ENCODE measurements at places on chromosomes 5 and 9. TPM values are rescaled to one million over a fixed set of nuclear protein-coding genes. Genes with fewer than 3 reads are reported as not detected.

PKD2L2 gene
- not detected for total RNA-seq

DNA sequence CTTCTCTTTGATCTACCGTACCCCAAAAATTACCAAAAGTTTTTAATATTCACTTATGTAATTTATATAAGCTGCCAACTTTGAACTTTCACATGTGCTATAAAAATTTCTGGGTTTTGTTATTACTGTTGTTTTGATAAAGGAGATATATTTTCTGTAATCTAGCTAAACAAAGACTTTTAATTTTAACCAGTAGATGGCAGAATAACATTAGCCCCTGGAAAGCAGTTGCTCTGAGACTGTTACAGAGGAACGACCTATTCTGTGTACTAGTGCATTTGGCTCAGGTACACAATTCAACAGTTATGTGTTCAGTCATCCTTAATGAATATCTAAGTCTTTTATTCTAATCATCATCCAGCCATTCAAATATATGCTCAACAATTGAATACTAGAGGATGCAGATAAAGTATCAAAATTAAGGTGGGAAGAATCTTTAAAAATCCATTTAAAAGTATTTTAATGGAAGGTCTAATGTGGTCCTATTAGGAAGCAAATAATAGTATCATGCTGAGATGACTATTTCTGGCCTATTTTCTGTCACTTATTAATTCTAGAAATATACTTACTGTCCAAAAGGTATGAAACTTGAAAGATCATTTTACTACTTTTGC, 8.6 kb downstream of the KLHL9 start:
- DNase-seq = no peak

- no peak for DNase-seq
Observed at GRCh38 chr5:16539169-16539666, 73.6 kb upstream of the ZNF622 start.

DNA sequence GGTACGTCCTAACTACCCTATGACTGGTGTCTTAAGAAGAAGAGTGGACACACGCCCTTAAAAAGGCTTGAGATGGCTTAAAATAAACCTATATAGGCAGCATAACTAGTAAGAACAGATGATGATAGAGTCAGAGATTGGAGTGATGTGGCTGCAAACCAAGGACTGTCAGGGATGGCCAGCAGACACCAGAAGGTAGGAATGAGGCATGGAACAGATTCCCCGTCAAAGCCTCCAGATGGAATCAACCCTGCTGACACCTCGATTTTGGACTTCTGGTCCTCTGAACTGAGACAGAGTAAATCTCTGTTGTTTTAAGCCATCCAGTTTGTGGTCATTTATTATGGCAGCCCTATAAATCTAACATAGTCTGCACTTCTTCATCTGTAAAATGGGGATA, 7.4 kb downstream of the TMOD1 start:
- no peak for DNase-seq

- DNase-seq = no peak
Observed at GRCh38 chr9:94852373-94852772, 125.9 kb downstream of the AOPEP start.

DNA sequence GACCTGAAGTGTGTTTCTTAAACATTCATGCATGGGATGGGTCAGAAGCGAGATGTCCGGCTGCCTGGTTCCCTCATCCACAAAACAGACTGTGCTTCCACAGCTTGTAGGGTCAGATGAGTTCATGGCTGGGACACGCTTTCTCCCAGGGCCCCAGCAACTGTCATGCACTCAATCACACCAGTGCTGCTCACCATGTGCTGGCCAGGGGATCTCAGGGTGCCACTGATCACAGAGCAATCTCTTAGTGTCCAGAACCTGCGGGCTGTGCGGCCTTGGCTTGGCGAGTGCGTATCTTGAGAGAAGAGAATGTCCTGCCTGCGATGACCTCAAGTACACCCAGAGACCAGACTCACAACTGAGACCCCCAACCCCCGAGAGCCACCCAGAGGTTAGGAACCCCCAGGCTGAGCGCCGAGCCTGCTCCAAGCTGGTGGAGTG, 26.0 kb upstream of the FCN2 start:
- DNase-seq = peak; percentile 25

- DNase-seq = no peak
Observed at GRCh38 chr5:109399092-109399759, 10.5 kb downstream of the PJA2 start.

DNA sequence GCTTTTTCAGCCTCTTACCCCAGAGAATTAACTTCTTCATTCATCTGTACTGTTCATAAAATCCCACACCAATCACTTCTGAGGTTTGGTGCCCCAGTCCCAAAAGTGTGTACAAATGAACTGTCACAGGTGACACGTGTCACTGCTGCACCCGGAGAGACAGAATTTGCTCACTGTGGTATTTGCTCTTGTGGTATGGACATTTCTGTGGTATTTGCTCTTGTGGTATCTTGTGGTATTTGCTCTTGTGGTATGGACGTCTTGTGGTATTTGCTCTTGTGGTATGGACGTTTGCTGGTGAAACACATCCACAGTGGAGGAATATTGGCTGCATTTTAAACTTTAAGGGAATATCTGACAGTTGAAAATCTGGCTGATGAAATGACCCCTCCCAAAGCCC, 214.9 kb upstream of the DAP start:
- no peak for DNase-seq

- no peak for DNase-seq
Observed at GRCh38 chr5:139895647-139896046, 100.0 kb downstream of the PSD2 start.

- no peak for DNase-seq
Observed at GRCh38 chr5:39225405-39226099, 6.2 kb upstream of the FYB1 start.

DNA sequence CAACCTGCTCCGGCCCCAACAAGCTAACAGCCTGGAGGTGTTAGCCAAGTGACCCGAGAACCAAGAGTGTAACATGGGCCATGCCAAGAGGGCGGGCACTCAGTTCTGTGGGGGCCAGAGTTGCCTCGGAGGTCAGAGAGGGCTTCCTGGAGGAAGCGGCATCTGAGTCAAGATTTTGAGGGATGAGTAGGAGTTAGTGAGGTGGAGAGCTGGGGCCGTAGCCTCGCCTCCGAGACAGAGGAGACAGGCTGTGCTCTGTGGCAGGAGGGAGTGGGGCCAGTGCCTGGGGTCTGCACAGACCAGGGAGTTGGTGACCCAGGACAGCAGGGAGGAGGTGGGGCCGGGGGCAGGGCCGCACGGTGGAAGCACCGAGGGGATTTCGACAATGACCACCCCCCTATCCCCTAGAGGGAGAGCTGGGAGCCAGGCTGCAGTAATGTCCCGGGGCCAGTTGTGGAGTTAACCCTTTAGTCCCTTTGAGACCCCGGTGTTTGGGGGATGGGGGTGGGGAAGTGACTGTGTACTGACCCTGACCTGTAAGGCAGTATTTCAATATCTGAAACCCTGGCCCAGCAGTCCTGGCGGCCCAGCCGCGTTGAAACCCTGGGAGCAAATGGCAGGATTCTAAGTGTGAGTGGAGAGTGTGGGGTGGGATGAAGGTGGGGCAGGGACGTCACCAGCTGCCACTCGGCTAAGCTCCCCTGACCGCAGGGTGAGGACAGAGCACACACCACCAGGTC, 148.7 kb upstream of the COL5A1 start:
- DNase-seq = no peak

DNA sequence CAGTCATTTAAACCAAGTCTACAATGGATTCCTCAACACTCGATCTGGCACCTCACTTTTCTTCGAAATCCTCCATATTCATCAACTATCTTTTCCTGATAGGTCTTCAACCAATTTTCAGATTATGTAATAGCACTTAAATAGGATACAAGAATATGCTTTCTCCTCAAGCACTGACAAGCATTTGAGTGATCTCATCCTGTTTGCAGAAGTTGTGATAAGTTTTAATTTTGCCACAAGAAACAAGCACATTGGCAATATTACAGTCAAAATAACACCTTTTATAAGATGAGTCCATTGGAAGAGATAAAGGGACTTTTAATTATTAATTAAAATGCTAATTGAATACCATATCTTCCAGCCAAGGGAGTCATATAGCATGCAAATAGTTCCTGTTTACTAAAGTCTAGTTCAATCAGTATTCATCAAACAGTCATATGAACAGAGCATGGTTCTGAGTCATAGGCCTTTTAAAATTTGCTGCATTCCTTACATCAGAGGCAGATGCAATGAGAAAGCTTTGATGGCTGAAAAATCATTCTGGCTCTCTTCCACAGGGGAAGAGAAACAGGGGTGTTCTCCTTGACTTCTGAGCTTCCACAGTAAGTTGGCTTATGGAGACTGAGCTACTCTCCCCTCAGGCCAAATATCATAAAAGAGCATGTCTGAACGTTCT, 32.7 kb upstream of the ZCCHC9 start:
- DNase-seq = no peak

- DNase-seq = peak; percentile 47
Observed at GRCh38 chr5:139650689-139651042, 2.5 kb downstream of the CXXC5 start.

DNA sequence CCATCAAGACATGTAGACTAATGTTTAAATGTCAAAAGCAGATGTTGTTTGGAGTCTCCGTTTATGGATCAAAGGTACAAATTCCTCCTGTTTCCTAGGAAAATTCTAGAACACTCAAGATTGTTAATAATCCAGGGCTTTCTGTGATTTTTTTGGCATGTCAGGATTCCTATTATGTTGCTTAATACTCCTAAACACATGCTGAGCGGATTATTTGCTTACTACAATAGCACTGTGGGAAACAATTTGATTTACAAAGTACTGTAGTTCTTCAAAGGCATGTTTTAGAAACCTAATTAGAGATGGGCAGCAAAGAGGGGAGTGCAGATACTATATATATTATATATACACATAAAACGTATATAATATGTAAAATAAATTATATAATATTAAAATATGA, 19.0 kb upstream of the SCAMP1 start:
- DNase-seq = no peak

SLC4A9 gene
- total RNA-seq = 0.32 TPM

- no peak for DNase-seq
Observed at GRCh38 chr5:74232276-74232675, 408.3 kb downstream of the ENC1 start.

DNA sequence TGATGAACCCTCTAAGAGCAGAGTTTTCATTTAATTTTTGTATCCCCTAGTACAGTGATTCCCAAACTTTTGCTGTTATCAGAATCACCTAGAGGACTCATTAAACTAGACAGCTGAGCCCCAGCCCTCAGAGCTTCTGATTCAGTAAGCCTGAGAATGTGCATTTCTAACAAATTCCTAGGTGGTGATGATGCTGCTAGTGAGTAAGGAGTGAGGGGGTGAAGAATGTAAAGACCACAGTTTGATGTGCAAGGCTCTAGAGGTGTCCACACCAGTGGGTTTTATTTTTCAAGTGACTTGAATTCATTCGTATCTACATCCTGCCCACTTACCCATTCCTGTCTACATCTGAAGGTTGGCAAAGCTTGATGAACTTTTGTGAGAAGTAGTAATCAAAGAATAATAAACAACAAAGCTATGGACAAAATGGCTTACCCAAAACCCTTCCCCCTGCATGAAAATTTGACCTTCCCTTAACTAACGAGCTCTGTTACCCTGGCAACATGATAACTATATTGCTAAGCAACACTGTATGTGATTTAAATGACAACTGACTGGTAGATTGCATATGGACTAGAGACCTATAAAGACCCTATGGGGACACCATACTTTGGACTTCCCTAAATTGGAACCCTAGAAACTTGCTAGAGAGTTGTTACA, 35.2 kb downstream of the DTWD2 start:
- DNase-seq = no peak

DNA sequence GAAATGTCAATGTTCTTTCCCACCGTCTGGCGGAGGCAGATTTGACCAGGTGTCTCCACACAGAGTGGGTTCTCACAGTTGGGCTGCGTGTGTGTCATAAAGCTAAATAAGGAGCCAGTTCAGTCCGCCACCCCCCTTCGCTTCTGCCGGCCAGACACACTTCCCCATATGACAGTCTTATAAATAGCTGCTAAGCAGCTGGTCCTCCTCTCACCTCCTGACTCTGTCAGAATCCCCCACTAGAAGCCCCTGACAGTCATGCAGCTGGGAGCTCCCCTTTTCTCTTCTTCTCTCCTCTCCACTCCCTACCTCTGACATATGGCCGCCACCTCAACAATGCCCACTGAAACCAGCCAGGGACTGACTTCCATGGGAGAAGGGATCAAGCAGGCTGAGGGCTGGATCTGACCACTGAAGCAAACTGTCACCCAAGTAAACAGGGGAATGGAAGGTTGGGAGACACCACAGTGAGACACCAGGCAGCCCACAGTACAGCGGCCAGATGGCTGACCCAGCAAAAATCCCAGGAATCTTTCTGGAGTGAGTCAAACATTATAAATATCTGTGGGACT, 141.9 kb upstream of the EFNA5 start:
- no peak for DNase-seq

- no peak for DNase-seq
Observed at GRCh38 chr5:83255268-83255667, 177.9 kb downstream of the XRCC4 start.

- no peak for DNase-seq
Observed at GRCh38 chr9:117084221-117084620, 330.6 kb downstream of the ASTN2 start.

WDR38 gene
- 6.6 TPM for total RNA-seq

Measured in lower lobe of right lung (tissue), 2 donors.